WERI-Rb-1 (cell line): ENCODE measurements at places on chromosomes 2 and 18.

DNA sequence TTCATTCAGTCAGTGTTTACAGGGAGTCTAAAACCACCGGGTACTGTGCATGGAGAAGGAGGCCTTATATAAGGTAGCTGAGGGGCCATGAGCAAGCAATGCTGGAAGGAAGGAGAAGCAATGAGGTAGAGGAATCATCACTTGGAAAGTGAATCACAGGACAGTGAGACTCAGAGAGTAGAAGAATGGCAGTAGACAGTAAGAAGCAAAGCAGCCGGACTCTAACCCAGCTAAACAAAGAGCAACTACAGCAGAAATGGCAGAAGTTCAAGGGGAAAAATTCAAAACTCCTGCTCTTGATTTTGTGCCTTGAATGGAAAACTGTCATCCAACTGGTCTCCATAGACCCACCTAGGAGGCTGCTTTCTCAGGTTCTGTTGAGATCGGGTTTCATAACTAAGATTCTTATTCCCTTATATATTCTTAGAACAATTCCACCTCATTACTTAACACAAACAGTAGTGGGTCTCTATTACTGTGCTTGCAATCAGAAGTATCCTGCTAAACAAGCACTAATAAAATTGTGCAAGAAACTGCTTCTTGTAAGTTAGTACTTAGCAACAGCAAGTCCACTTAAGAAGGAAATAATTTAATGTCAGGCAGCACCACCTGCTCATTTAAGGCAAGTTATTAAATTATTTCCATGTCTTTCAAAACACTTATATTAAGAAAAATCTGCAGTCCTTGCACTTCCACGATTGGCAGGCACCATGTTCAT lies 68.0 kb downstream of the RBMS1 start:
- DNase-seq = no peak

- DNase-seq = no peak
Measured at GRCh38 chr18:74617486-74617885, 19.8 kb downstream of the ZNF407 start.

GRCh38 chr18:75475228-75475627 lies 47.7 kb upstream of the SMIM21 start:
- DNase-seq = no peak

DNA sequence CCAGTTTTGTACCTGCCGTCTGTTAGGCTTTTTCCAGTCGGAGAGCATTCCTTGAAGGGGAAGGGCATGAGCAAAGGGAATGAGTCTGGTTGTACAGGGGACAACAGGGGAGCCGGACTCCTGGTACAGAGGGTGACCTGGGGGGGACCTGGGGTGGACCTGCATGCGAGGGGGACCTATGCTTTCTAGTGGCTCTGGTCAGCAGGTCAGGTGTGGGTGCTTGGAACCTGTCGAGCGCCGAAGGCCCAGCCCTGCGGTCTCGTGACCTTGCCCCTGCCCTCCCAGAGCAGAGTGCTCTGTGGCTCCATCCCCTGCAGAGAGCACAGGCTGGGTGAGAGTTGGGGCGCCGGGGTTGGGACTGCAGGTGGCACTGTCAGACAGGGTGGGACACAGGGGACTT lies 96.7 kb upstream of the ASAP2 start:
- no peak for DNase-seq

GRCh38 chr2:96512341-96512740 lies 7.2 kb upstream of the NEURL3 start:
- DNase-seq = no peak

DNA sequence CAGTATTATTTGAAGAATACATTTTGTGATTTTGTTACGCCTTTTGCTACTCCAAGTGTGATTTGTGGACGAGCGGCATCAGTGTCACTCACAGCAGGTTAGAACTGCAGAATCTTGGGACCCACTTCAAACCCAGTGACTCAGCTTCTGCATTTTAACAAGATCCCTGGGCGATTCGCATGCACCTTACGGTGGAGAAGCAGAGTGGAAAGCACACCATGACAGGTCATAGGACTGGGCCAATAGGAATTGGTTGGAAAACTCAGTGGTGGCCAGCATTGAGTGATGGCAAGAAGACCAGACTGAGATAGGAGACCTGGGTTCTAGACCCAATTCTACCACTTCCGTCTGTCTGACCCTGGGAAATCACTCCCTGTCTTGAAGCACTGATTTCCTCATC lies 26.3 kb downstream of the CTLA4 start:
- DNase-seq = no peak

- DNase-seq = no peak
Measured at GRCh38 chr2:8138923-8139667, 542.8 kb upstream of the ID2 start.

- no peak for DNase-seq
Measured at GRCh38 chr2:37898448-37898847, 26.6 kb upstream of the RMDN2 start.

GRCh38 chr2:30566631-30567030 lies 119.6 kb downstream of the LCLAT1 start:
- DNase-seq = no peak

- no peak for DNase-seq
Measured at GRCh38 chr2:215997219-215997618, 16.1 kb downstream of the MREG start.

DNA sequence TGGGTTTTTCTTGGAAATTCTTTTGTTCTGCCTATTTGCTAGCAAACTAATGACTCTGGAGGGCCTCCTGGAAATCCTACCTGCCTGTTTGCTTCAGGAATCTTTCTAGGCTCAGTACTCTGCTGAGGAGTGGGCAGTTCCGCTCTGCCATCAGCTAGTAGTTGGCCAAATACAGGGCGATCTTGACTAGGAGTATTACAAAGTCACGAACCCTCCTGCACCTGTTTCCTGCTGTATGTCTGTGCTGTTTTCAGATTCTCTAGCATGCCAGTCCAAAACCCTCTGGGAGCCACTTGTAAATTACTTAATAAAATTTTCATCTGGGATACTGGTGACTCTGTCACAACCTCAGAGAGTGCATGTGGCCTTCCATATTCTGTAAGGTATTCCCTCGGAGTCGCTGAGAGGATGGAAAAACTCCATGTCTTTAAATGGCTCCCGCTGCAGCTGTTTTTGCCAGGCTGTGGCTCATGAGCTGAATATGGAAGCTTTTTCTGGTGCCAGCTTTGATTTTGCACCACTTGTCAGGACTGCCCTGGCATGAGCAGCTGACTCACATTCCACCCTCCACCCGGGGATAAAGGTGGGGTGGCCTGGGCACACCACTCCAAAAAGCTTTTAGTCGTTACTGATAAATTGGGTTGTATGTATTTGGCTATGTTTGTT lies 123.0 kb downstream of the RTN4 start:
- no peak for DNase-seq

GRCh38 chr18:64882896-64883295 lies 734.0 kb upstream of the LINC00305 start:
- no peak for DNase-seq

DNA sequence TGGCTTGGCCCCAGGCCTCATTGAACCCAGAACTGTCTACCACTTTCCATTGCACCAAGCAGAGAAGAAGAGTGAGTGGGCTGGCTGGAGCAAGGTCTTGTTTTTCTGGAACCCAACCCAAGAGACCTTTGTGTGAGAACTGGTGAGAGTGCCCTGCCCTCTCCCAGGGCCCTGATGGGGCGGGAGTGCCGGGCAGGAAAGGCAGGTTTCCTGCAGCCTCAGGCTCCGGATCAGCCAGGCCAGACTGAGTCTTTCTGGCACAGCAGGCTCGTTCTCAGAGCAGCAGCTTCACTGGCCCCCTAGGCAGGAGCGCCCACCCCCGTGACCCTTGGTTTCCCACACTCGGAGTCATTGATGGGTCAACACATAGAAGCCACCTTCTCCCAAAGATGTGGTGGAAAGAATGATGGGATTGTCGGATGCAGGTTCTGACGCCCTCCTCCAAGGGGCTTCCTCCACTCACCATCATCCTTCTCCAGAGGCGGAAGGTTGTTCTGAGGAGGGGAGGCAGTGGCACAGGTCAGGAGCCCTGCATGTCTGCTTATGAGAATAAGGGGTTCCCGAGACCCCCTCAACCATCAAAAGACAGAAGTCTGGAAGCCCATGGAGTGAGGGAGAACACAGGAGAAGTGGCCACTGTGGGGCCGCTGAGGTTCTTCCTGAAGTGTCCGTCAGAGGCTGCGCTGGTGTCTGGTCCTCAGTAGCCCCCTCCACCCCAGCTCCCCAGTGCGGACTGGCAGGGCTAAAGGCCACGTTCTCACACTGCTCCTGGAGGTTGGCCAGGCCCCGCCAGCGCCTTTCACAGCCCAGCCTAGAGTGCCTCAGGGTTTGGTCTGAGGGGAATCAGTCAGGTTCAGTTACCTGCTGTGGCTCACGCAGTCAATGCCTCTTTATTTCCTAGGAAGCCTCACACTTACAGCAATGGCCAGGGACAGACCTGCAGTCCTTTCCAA lies 62.8 kb upstream of the LAPTM4A start:
- DNase-seq = no peak

DNA sequence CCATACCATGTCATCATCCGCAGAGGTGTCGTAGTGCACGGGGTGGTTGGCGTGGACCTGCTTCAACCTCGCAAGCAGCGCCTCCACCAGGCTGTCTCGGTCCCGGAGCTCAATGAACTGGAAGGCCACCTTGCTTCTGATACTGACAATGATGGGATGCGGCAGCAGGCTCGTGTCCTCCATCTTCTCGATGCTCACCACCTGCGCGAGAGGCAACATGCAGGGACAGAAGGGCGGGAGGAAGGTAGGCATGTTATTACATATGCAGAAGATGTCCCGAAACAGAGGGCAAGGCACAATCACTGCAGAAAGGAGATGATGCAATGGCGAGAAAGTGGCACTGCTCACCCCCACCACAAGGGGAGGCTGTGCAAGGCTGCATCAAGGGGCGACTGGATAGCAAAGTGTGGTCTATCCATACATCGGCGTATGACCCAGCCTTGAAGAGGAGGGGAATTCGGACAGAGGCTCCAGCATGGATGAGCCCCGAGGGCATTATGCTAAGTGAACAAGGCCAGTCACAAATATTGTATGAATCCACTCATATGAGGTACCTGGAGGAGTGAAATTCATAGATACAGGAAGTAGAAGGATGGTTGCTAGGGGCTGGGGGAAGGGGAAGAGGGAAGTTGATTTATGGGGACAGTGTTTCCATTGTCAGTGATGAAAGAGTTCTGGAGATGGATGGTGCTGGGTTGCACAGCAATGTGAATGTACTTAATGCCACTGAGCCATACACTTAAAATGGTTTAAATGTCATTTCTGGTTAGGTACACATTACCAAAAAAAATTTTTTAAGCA lies 36.6 kb downstream of the RPL31 start:
- DNase-seq = peak; percentile 53
